ENCODE measurements at places on chromosomes 13 and 19.
A peak's percentile ranks its signal among the peaks of the same experiment; 100 is the strongest.

- DNase-seq, result no peak
Observed at GRCh38 chr19:5707576-5708575, 12.1 kb downstream of the LONP1 start.

DNA sequence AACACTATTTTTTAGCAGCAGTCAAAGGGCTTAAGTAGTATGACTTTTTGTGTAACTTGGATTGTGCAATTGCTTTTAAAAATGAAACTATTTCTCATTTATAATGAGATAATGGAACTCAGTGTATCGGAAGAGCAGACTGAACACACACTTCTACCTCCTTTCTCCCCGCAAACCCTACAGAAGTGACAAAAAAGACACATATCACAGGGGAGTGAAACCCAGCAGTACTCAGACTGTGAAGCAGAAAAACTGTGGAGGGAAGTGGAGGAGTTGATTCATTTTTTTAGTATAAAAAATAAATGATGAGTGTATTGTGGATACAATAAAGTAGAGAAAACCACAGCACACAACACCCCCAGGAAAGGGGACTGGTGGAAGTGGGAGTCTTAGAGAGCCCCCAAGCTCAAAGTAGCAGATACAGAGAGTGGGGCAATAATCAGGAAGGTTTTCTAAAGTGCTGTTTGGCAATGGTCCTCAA lies 9.7 kb downstream of the LPAR6 start:
- no peak for DNase-seq

DNA sequence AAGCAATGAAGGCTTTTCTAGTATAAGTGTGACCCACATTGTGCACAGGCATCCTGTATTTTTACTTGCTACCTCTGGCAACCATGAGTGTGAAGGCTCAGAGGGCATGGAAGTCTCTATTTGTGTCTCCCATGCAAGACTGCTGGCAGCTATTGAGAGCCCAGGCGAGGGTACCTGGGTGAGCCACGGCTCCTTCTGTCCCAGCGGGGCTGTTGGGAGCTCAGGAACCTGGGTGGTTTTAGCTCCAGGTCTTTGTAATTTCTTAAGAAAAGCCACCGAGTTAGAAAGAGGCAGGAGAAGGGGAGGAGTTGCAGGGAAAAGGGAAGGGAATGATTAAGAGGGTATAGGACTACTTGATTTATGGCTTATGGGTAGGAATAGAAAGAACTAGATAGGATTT lies 190.4 kb upstream of the SOX1 start:
- no peak for DNase-seq

- DNase-seq, result no peak
Observed at GRCh38 chr19:33300009-33300893, 2.1 kb downstream of the CEBPA start.

- no peak for DNase-seq
Observed at GRCh38 chr13:94305934-94306333, 173.5 kb downstream of the DCT start.

DNA sequence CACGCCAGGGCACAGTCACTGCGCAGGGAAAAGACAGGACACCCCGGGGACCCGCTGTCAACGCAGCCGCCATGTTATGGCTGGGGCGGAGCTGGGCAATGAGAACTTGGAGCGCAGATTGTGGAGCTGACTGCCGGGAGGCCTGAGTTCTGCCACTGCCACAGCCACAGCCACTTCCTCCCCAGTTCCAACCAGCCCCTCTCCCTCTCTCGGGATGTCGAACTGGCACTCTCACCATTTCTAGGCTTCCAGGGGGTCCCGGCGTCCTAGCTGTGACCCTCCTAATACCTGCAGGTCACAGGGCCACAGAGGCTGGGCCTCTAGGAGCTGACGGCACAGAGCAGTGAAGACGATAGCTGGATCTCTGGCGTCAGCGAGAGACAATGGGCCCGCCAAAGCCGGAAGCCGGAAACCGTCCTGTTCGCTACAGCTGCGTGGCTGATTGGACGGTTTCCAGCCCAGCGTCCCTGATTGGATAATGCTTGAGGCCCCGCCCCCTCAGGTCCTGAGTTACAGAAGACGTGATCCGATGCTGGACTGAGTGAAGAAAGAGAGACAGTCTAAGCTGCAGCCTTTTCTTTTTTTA lies at the start of gene ZNF506:
Gene ZNF506, minus strand, starts transcription at position 385 of the 586 bp plus-strand sequence. Its CDS starts 147 bp downstream, at position 238.
- DNase-seq, result peak; percentile 95

GRCh38 chr19:19644054-19644388 lies 564 bp upstream of the GMIP start:
- DNase-seq, result no peak

GRCh38 chr19:6531163-6531955 lies 533 bp downstream of the TNFSF9 start:
- DNase-seq, result no peak

DNA sequence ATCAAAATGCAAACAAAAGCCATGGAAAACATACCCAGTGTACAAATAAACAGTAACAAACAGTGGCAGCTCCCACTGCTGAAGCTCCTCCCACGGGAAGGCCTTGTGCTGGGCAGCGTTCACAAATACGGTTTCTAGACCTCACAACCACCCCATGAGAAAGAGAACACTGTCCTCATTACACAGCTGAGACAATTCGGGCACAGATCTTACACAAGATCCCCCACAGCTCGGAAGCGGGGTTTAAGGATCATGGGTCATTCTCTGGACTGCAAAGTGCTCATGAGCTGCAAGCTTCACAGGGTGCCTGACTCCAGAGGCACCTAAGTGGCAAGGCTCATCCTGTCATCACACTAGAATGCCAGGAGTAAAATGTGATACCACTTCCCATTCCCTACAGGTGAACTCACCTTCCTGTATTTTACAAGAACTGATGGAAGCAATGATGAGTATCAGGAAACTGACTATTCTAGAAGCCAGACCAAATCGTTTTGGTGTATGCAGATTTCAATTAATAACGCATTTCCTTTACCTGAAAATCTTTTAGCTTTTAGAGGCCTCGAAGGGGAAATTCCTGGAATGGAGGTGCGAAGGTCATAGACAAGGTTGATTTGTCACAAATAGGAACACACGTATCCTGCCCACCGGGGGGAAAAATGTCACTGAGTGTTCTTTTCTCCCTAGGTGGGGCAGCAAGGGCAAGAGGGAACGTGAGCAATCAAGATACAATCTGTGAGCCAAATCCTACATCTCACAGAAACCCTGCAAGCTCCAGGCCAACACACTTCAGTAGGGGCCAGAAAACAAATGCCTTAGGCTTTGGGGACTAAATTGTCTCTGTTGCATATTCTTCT lies 41.2 kb downstream of the STK24 start:
- DNase-seq, result no peak

GRCh38 chr13:20843166-20843565 lies 59.4 kb downstream of the XPO4 start:
- no peak for DNase-seq

DNA sequence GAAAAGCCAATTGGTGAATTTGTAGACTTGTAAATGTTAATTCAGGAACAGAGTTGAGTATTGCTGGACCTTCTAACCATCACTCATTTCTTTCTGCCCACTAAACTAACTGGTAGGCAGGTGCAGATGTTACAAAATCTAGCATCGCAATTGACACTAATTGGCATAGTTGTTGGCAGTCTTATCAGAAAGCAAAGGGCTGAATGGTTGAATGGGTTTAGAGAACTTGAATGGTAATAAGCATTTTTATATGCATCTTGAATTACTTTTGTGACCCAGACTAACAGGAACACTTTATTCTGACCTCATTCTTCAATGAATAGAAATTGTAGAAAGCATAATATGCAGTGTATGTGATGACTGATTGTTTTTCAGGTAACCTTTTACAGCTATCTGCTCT lies 189.1 kb downstream of the GGACT start:
- DNase-seq, result no peak

DNA sequence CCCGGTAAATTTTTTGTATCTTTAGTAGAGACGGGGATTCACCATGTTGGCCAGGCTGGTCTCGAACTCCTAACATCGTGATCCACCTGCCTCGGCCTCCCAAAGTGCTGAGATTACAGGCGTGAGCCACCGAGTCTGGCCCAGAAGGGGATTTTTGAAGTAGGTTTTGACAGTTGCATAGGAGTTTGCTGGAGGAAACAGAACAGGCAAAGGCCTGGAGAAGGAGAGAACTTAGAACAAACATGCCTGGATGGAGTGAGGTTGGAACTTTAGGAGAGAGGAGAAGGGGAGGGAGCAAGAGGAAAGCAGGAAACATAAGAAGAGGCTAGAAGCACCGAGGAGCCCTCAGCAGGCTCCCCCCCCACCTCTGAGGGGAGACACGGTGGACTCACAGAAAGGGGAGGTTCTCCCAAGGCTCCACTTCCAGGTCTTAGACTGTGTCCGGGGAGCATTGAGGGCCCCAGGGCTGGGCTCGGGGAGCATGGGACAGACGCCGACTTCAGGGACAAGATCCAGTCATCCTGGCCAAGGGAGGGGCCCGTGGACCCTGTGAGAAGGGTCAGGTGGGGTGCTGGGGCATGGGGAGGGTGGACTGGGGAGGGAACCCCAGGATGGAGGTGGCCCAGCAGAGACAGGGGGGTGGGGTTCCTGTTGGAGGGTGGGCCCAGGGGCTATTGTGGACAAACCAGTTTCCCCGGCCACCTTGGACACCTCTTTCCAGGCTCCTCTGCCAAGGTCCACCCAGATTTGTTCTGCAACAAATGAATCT lies 1.8 kb upstream of the FBN3 start:
- no peak for DNase-seq

All from activated gamma-delta T cell treated with anti-CD3 and anti-CD28 coated beads, Interleukin-2, amount 50 U/mL, for 16 hours (primary cell).